GM23338 (cell line): ENCODE measurements at places on chromosomes 7 and 10. TPM values are rescaled to one million over a fixed set of nuclear protein-coding genes. Genes with fewer than 3 reads are reported as not detected.
A peak's percentile ranks its signal among the peaks of the same experiment; 100 is the strongest.

DNA sequence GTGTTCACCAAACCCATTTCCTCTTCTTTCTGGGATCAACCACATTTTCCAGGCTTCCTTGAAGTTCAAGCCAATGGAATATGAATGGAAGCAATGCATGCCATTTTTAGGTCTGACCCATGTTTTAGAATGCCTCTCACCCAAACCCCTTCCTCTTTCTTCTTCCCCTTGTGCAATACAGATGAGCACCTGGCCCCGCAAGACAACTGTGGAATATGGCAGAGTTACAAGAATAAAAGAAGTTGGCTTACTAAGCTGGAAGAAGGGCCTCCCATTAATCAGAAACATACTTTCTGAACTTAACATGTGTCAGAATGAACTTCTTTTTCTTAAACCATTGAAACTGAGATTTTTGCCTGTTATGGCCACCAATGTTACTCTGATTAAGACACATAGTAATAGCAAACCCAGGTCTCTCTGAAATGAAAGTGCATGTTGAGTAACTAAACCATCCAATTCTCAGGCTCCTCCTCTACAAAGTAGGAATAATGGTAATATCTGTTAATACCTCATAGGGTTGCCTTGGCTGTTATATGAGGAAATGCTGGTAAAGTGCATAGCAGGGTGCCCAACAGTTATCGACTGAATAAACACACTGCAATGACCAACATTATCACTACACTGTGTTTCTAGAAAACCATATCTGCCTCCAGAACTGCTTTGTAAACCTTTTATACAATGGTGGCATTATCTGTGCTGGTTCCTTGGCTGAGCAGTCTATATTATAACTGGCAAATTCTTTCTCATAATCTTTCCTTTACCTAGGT is 382.2 kb upstream of the NRP1 start:
- DNase-seq = no peak

GRCh38 chr7:66522518-66522917 is 106.2 kb upstream of the KCTD7 start:
- DNase-seq = peak; percentile 45

PLA2G12B gene
- polyA plus RNA-seq = not detected in 2 replicates

GRCh38 chr10:114879541-114880158 is 58.1 kb downstream of the FHIP2A start:
- peak; percentile 75 for DNase-seq

- DNase-seq = peak; percentile 85
Observed at GRCh38 chr10:29688230-29688661, 53.5 kb upstream of the SVIL start.

- DNase-seq = no peak
Observed at GRCh38 chr7:68684246-68684839, 913.9 kb upstream of the AUTS2 start.

DNA sequence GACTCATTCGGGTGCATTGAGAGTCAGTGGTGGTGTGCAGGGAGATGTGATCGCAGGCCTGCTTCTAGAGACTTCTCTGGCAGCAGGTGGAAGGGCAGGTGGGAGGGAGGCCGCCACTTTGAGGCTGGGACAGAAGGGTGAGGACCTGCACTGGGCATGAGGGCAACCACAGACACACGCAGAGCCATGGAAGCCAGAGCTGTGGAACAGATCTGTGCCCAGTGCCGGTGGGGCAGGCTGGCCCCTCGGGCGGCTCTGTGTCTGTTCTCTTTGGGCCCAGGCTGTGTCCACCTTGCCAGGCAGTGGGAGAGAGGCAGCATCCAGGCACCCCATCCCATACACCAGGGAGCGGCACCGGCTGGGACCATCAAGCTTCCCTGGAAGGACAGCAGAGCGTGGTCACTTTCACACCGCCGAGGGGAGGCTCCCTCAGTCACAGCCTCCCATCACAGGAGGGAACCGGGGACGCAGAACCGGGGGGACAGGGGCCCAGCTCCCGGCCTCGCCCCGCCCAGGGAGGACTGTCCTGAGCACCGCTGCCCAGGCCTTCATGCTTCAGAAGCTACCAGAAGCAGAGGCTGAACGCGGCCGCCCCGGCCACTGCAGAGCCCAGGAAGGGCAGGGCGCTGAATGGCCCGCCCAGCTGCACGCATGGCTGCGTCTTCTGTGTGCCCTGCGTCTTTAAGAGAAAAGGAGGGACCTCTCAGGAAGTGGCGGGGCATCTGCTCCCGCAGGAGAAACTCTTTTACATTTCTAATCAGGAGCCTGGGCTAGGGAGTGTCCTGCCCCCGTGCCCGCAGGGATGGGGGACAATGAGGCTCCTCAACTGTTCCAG is 32.1 kb downstream of the EN2 start:
- peak; percentile 56 for DNase-seq

GRCh38 chr7:44247868-44248651 is 47.3 kb downstream of the YKT6 start:
- no peak for DNase-seq

MACC1 gene
- polyA plus RNA-seq = 3.4 and 5.2 TPM in 2 replicates

GRCh38 chr10:15320522-15321203 is 50.4 kb downstream of the FAM171A1 start:
- DNase-seq = no peak

PLEKHS1 gene
- polyA plus RNA-seq = not detected in 2 replicates

DNA sequence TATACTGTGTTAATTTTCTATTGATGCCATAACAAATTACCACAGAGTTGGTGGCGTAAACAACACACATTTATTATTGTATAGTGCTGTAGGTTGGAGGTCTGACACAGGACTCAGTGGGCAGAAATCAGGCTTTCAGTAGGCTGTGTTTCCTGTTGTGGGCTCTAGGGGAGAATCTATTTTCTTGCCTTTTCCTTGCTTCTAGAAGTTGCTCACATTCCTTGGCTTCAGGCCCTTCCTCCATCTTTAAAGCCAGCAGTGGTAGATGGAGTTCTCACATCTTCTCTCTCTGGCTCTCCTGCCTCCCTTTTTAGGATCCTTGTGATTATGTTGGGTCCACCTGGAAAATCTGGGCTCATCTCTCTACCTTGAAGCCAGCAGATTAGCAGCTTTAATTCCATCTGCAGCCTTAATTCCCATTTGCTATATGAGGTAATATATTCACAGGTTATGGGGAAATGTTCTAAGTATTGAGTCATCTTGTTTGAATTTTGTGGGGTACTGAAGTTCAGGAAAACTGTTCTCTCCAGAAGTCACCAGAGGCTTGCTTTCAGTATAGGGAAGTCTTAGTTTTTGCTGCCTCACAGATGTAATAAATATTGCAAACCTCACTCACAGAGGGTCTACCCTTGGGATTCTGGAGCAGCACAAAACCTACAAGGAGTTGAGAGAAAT is 38.9 kb downstream of the CCNY start:
- no peak for DNase-seq

DNA sequence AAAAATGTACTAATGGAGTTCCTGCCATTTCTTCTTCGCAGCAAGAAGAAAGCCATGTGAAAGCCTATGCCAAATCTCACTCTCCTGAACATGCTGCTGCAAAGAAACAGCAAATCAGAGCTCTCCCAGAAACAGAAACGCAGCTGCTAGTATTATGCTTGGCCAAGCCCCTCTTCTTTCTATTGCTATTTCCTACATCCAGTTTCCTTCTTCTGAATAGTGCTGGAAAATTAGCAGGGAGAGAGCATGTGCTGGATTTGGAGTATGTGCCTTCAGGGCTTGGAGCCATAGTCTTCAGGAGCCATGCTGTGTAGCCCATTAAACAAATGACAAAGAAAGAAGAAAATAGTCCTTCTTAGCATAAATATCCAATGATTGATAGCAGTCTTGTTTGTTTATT is 852.0 kb upstream of the PHF14 start:
- peak; percentile 2 for DNase-seq

CHST15 gene
- 2.6 and 2.7 TPM in 2 replicates for polyA plus RNA-seq

TAS2R39 gene
- not detected in 2 replicates for polyA plus RNA-seq

TSPAN12 gene
- 9.7 TPM in 2 replicates for polyA plus RNA-seq

- no peak for DNase-seq
Observed at GRCh38 chr7:90671571-90671970, 75.5 kb downstream of the CDK14 start.

DNA sequence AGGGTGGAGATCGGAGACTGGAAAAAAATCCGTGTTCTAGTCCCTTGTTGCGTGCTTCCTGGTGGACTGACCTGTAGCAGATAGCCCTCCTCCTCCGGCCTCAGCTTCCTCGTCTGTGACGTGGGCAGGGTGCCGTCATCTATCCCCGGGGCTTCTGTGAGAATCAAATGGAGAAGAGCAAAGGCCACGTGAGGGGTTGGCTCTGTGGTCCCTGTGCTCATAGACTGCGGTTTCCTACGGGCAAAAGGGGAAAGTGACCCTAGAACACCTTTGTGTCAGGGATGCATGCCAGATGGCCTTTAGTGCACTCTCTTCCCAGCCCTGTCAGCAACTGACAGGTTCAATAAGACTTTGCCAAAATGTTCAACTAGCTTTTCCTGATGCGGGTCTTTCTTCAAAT is 33.7 kb downstream of the GRK5 start:
- no peak for DNase-seq

DNA sequence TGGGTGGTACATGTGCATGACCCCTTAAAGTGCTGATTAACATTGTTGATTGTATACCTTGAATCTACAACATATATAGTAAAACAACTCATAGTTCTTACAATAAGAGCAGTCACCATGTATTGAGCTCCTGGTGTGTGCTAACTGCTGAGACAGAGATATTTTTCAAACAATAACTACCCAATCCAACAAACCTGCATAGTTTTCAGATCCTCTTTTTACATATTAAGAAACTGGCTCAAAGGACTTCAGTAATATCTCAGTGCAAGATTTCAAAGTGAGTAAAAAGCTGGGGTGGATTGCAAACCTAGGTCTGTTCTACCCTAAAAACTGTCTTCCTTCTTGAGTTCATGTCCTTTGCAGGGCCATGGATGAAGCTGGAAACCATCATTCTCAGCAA is 272.2 kb downstream of the SNX13 start:
- no peak for DNase-seq
